Activated CD8-positive, alpha-beta memory T cell treated with anti-CD3 and anti-CD28 coated beads for 1 hour (primary cell): ENCODE measurements at places on chromosomes 3 and 15.

GRCh38 chr3:52310861-52311575, 5.1 kb upstream of the DNAH1 start:
- peak; percentile 12 for DNase-seq

DNA sequence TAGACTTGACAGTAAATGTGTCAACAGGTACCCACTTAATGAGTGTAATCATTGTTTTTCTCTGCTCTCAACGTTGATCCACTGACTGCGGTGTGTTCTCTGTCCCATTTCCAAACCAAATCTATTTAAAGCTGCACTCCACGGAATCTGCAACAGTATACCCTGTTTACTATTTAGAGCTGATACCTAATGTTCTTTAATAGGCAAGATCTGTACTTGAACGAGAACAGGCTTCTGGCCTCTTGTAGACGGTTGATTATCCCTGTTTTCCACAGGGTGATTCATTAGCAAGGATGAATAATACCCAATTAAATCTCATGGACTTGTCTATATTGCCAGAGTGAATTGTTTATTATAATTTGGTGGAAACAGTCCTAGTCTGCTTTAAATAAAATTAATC, 189.9 kb downstream of the LPP start:
- DNase-seq: no peak

DNA sequence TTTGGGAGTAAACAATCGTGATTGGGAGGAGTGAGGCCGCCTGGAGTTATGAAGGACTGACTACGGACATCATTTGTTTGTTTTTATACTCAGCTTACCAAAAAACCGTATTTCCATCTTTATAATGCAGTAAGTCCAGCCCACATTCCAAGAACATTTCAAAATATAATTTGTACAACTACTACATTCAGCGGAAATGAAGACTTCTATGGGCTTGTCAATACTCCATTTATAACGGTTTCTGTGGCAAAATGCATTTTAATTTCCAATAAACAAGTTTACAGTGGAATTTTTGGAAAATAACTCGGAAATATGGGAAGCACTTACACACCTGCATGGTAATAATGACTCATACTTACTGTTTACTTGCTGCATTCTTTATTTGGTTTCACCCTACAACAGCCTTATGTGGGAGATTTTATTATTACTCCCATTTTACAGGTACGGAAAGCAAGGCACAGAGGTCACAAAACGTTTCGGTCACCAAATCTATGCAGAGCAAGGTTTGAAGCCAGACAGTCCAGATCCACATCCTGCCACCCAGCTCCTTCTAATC, 62.3 kb downstream of the LDHAL6B start:
- no peak for DNase-seq

DNA sequence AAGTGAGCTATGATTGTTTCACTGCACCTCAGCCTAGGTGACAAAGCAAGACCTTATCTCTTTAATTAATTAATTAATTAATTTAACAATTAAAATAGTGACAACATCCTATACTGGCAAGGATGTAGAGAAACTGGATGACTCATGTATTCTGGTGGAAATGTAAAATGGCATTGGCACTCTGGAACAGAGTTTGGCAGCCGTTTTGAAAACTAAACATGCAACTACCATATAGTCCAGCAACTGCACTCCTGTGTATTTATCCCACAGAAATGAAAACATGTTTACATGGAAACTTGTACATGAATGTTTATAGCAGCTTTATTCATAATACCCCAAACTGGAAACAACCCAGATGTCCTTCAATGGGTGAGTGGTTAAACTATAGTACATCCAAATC, 56.6 kb downstream of the ANP32A start:
- DNase-seq: no peak

GRCh38 chr15:48955370-48955769, 8.3 kb downstream of the SHC4 start:
- DNase-seq: no peak

GRCh38 chr3:94543161-94543560, 480.3 kb downstream of the NSUN3 start:
- DNase-seq: no peak

GRCh38 chr15:26767169-26767670, 5.6 kb downstream of the GABRB3 start:
- no peak for DNase-seq

- no peak for DNase-seq
These were observed 316.4 kb downstream of the THSD4 start for GRCh38 chr15:71431343-71432336.

DNA sequence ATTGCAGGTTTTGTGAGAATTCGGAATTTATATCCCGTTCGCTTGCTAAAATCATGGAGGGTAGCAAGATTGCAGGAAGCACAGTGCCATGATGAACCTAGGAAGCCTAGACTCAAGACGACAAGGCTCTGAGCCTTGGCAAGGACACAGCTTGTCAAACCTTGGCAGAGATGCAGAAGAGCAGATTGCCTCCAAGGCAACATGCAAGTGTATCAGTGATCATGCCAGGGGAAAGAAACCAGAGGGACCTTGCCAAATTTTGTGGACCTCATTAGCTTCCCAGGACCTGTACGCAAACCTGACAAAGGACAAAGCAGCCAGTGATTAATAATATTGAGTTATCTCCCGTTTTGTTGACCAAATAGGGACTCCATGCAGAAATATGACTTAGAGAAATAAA, 159.7 kb downstream of the GOLIM4 start:
- DNase-seq: no peak

- DNase-seq: no peak
These were observed 37.2 kb downstream of the ABHD5 start for GRCh38 chr3:43727930-43728329.

DNA sequence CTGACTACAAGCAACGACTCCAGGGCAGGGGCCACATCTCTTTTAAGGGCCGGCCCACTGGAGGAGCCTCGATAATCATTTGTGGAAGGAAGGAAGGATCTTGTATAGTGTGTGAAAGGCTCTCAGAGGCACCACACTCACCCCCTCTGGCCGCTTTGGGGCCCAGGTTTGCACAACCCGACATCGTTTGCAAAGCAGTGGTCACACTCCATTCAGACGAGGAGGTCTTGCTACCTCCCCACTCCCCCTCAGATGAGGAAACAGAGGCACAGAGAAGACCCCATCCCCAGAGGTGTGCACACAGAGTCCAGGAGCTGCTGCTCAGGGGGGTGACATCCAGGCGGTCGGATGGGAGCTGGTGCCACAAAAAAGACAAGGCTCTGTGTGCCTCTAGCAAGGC, 29.6 kb downstream of the IQSEC1 start:
- DNase-seq: no peak

DNA sequence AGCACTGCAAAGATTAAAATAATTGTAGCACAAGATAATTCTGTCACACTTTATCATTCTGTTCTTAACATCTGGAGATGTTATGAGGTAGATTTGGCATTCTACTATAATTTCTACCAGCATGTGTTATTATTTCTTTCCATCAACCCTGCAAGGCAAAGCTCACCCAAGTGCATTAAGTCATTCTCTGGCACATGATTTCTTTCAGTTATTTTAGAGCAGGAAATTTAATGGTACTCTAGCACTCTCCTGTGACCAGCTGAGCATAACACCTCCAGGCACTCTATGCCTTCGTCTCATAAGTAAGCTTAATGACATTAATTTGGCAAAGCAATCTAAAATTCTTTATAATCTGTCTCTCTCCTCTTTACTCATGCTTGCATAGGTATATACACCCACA, 300.2 kb upstream of the GPR149 start:
- DNase-seq: no peak

DNA sequence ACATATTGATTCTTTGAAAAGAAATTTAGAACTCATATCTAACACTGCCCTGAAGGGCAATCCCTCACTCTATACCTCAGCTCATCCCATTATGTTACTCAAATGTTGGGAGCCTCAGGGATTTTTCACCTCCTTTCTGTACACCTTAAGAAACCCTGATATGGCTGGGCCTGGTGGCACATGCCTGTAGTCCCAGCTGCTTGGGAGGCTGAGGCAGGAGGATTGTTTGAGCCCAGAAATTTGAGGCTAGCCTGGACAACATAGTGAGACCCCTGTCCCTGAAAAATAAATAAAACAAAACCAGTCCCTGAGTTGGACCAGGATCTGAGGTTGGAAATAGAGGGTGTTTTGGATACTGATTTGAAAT, 27.6 kb downstream of the NDUFB4 start:
- no peak for DNase-seq

- no peak for DNase-seq
These were observed 542.6 kb downstream of the TUSC7 start for GRCh38 chr3:117252208-117252607.

DNA sequence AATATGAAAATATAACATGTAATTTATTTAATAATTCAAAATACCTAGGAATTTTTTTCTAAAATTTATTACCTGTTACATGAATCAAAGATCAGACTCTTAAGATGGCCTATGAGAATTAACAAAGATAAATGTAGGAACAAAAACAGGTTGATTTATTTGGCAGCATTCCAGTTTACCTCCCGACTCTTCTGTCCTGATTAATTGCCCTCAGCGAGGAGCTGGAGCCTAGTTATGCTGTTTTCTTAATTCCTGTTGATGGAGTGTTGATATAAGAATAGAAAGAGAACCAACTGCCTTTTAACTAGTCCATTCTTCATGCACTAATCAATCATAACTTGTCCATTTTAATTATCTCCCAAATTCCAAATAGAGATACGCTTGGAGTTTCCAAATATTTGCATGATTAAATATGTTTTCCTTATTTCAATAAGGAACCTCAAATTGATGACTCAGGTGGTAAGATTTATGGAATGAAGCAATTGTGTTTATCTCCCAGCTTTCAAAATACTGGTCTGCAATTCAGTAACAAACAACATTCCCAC, 10.6 kb upstream of the CPB1 start:
- DNase-seq: no peak

- DNase-seq: no peak
These were observed 136.0 kb upstream of the CCDC54 start for GRCh38 chr3:107241217-107241616.

DNA sequence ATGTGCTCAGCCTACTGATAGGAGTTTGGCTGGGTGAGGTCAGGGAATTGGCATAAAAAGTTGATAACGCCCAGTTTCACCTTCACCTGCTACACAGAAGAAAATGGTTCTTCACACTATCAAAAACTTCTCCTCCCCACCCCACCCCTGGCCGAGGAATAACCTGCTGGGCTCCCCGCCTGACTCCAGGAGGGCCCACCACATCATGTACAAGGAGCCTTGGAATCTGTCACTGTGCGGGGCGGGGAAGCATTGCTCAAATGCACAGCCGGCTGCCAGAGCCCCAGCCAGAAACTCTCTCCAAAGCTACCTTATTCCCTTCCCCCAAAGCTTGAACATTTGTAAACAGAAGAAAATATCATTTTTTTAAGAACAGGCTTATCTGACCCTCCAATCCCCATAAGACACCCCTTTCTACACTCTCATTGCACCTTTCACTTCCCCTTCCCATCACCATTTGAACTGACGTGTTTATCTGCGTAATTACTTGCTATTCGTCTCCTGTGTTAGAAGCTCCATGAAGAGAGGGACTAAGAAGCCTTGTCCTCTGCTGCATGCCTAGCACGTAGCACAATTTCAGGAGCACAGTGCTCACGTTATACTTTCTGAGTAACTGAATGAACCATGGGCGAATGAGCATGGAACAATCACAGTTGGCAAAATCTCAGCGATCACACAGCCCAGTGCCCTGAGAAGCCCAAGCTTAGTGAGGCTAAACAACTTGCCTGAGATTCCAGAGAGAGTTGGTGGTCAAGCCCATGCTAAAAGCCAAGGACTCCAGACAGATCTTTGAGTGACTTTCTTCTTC, 82.9 kb downstream of the HES1 start:
- no peak for DNase-seq

DNA sequence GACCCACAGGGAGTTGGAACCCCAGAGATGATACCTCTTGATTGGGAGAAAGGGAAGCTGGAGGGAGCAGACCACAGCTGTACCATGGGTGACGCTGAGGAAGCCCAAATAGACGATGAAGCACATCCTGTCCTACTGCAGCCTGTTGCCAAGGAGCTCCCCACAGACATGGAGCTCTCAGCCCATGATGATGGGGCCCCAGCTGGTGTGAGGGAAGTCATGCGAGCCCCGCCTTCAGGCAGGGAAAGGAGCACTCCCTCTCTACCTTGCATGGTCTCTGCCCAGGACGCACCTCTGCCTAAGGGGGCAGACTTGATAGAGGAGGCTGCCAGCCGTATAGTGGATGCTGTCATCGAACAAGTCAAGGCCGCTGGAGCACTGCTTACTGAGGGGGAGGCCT, 201.1 kb downstream of the AKAP13 start:
- no peak for DNase-seq

DNA sequence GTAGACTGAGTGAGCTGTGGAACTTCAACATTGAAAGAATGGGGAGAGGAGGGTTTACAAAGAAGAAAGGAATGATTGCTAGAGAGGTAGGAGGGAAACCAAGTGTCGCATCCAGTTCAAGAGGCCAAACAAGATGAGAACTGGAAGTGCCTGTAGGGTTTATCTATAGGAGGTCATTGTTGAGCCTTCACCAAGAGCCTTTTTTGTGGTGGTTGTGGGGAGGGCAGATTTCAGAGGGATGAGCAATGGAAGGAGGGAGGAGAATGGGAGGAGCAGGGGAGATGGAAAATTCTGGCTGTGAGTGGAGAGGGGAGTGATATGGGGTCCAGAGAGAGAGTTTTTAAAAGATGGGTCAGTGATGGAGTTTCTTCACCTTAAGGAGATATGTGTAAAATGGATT, 8.5 kb downstream of the PDIA5 start:
- DNase-seq: no peak

GRCh38 chr3:23938688-23939087, 6.4 kb upstream of the NR1D2 start:
- no peak for DNase-seq

- DNase-seq: no peak
These were observed 74.0 kb upstream of the PHLDB2 start for GRCh38 chr3:111785034-111785433.

- no peak for DNase-seq
These were observed 758.3 kb upstream of the ARPP21 start for GRCh38 chr3:34881026-34881425.

- no peak for DNase-seq
These were observed 64.8 kb downstream of the DUT start for GRCh38 chr15:48396020-48396419.

DNA sequence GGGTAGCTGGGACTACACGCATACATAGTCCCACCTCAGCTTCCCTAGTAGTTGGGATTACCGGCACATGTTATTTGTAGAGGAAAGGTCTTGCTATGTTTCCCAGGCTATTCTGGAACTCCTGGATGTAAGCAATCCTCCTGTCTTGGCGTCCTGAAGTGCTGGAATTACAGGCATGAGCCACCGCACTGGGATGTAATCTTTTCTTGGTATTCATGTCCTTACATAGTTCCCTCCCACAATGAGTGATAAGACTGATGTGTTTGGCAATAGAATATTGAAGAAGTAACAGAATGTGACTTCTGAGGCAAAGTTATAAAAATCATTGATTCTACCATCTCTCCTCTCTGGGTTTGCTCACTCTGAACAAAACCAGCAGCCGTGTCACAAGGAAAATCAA, 22.7 kb upstream of the ALCAM start:
- no peak for DNase-seq

DNA sequence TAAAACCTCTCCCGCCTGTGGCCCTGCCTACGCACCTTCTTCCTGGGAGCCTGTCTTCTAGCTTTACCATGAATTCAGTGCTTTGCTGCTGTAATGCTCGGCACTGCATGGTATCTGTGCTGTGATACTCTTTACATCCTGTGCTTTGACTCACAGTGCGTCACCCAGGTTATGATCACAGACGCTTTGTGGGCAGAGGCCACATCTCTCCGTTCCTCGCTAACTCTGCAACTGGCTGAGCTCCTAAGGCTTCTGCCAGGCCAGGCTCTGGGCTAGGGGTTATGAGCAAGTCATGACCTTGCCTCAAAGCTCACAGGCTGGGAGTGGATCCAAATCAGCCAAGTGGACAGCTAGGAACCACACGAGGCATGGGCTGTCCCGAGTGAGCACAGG, 23.2 kb downstream of the SPTBN5 start:
- peak; percentile 35 for DNase-seq

GRCh38 chr15:65259367-65259797, 27.3 kb downstream of the PARP16 start:
- DNase-seq: no peak
